GOT3 (cell line): ENCODE measurements at places on chromosomes 5 and 9.

- DNase-seq, result no peak
Measured at GRCh38 chr5:74639807-74640449, 600 bp downstream of the ENC1 start.

- no peak for DNase-seq
Measured at GRCh38 chr5:76794871-76795270, 24.0 kb upstream of the F2RL1 start.

- DNase-seq, result no peak
Measured at GRCh38 chr9:370086-370485, 155.4 kb downstream of the DOCK8 start.

- no peak for DNase-seq
Measured at GRCh38 chr5:158727771-158728311, 371.9 kb downstream of the EBF1 start.

DNA sequence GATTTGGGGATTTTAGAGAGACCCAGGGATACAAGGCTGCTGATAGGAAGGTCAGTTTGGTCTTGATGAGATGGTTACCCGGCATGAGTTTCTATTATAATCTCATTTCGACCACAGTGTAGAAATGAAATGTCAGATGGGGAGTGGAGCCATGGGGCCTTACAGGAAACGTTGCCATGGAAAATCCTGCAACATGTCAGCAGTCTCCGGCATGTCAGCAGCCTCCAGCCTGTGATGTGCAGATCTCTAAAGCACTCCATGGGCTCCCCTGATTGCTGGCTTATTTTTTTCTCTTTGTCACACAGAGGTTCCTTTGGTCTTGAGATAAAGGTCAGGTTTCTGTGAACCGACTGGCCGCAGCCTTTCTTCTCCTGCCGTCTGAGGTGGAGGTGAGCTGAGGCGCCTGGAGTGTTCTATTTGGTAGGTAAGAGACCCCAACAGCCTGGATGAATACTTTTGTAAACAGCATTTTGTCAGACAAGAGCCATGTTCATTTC, 208.7 kb upstream of the DAP start:
- no peak for DNase-seq

DNA sequence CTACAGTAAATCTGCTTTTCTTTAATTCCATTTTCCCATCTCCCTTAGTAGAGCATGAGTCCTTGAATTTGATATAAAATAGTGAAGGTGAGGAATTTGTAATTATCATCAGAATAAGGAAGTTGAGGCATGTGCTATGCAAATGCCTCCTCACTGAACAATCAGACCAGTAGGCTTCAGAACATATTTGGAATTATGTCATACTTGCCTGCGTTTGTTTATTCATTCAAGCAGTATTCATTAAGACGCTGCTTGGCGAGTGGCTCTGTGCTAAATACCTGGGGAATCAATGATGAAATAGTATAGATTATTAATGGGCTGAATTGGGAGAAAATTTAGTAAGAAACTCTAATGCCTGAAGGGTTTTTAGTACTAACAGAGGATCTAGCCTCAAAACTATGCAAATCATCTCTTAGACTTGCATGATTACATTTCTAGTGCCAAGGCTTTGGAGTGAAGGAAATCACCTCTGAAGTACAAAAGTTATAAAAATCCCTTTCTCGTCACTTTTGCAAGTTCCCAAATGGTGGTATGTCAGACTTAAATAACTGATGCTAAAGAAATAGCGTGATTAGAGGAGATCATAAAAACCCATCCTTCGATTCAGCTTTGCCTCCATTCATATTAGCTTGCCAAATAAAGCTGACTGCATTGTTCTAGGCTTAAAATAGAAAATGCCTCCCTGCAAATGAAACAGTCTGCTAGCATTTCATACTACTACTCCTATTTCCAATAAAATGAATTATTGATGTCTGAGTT, 141.7 kb downstream of the PCSK5 start:
- no peak for DNase-seq

GRCh38 chr9:8268216-8268878, 468.8 kb upstream of the DMAC1 start:
- DNase-seq, result no peak

DNA sequence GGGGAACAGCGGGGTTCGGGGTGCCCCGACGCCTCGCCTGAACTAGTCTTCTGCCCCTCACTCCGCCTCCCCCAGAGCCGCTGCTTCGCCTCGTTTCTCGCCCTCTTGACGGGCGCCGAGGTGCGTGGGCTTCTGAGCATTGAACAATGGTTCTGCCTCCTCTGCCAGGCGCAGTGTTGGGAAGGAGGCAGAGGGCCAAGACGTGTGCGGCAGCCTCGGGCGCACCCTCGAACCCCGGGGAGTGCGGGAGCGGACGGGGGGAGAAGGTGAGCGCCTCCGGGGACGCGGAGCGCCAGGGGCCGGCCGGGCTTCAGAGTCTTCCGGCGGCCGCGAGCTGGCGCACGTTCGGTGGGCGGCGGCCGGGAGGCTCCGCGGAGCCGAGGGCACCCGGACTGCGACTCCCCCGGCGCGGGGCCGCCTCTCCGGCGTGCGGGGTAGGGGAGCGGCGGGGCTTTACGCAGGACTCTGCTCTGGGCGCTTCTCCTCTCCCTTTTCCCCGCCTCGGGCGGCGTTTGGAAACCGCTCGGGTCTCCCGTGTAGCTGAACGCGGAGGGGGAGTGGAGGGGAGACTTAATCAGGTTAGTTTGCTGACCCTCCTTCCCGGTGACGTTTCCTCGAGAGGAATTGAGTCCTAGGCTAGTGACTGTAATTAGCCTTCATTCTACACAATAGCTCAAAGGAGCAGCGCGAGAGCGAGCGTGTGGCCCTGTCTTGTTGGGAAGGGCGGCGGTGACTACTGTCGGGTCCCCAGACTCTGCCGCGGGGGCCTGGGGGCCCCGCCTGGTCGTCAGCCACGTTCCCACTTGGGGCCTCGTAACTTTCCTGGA, 1.1 kb downstream of the VLDLR start:
- DNase-seq, result no peak

- no peak for DNase-seq
Measured at GRCh38 chr5:179906795-179907555, 722 bp downstream of the TBC1D9B start.

DNA sequence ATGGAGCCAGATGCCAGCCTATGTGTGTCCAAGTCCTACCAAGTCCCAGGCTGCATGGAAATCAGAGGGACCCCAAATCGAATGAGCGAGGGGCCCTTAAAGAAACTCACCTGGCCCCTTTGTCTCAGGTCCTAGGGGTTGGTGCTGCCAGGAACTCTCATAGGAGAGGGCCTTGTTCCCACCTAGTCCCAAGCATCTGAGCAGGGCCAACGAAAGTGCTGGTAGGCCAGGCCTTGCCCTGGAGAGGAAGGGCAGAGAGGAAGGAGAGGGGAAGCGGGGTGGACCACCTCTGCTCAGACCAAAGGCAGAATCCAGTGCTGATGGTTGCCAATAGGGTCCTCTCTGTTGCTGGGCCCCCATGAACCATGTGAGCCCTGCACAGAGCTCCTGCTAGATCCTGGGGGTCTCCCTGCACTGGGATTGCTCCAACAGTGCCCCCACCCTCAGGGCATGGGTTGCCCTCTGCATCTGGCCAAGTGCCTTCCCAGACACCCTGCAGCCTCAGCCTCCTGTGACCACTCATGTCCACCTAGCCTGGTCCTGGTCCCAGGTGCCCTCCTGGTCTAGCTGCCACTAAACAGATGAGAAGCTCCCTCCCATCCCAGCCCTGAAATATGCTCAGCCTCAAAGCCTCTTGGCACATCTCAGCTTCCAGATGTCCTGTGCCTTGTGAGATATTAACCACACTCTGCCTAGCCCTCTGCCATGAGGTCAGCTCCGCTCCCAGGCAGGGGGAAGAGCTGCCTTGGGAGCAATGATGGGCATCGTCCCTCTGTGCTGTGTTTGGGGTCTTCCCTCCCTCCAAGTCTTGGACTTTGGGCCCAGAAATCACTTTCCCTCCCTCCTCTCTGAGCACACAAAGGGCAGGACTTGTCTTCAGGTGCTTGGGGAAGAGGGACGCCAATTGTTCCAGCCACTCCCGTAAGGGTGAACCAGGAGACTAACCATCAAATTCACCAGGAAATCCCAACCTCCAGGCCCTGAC, 109.6 kb downstream of the ADAMTS2 start:
- DNase-seq, result no peak

DNA sequence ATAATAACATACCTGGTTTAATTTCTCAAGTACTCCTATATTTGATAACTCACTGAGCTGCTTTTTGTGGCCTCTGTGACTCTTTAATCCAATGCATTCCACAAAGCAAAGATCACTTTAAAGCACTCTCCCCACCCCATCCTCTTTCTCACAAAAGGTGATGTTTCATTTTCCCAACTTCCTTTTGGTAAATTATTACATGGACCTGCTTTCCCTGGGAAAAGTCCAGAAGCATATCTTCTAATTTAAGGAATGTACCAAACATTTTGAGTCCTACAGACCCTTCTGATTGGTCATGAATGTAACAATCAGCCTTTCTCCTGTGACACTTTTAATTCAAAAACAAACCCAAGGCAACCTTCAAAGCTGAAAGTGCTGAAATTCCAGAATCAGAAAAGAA, 71.1 kb downstream of the MLLT3 start:
- DNase-seq, result no peak

- DNase-seq, result no peak
Measured at GRCh38 chr9:117546894-117547678, 132.2 kb upstream of the ASTN2 start.

DNA sequence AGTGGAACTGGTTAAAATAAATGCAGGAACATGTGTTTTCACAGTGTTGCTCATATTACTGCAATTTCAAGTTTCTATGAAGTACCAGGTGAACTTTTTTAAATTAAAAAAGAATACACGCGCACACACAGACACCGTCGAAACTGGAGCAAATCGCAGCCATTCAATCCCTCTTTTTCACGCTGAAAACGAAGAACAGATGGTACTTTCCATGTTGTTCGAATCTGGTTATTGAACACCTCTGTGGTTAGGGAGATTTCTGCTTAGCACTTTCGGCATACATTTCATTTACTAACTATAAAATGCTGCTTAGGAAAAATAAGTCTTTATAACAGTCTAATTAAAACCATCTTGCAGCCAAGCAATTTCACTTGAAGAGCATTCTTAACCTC, 6.8 kb downstream of the ZNF608 start:
- no peak for DNase-seq

- no peak for DNase-seq
Measured at GRCh38 chr5:3862906-3863305, 267.3 kb downstream of the IRX1 start.

DNA sequence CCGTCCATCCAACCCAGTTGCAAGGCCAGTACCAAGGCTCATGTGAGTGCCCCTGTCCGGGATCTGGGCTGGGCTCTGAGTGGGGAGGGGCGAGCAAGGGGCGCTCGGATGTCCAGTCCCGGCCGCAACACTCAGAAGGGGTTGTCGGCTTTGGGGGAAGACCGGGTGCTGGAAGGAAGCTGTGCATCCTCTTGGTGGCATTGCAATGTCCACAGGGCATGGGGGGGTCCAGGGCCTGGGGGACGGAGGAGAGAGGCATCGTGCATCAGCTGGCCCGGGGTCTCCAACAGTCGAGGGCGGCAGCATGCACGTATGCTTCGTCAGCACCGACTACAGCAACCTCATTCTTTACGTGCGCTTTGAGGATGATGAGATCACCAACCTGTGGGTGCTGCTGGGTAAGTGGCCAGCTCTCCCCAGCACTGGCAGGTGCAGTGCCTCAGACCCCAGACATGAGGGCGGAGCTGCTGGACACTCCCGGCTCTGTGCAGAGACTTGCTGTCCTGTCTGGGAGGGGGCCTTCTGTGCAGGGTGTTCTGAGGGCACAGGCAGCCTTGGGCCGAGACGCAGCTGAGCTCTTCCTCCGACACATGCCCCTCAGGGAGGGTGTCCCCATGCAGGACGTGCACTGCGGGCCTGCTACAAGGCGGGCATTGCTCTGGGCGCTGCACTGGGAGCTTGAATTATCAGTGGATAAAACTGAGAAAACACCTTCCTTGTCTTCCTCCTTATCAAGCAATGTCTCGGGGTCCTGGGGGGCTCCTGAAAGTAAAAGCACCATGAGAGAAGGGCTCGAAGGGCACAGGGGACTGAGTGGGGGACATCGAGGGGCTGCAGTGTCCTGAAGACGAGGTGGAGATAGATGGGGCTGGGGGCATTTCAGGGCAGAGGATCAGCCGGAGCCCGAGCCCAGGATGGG, 22.5 kb downstream of the GLT6D1 start:
- DNase-seq, result no peak

- DNase-seq, result no peak
Measured at GRCh38 chr9:23693374-23693773, 132.7 kb downstream of the ELAVL2 start.

DNA sequence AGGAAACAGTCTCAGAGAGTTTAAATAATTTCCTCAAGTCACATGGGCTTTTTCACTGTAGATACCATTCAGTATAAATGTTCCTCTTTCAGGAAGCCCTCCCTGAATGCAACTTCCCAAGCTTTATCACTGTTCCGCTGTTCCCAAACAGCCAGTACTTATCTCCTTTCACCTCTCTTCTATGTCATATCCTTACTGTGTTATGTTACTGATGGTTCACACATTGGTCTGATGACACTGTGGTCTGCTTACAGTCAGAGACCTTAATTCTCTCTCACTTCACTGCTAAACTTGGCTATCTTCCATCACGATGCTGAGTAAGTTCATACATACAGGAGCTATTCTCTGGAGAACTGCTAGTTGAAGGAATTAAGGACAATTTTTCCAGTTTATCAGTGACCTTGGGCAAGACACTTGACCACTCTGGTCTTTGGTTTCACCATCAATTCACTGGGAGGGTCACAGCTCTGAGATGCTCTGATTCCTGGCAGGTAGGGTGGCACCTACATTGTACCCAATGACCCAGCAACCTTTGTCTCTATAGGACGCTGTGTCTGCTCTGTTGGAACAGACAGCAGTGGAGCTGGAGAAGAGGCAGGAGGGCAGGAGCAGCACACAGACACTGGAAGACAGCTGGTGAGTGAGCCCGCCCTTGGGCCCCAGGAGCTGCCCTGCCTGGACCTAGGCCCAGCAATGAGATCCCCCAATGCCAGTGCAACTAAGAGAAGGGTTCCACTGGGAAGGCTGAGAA, 42.1 kb upstream of the RARS1 start:
- no peak for DNase-seq

DNA sequence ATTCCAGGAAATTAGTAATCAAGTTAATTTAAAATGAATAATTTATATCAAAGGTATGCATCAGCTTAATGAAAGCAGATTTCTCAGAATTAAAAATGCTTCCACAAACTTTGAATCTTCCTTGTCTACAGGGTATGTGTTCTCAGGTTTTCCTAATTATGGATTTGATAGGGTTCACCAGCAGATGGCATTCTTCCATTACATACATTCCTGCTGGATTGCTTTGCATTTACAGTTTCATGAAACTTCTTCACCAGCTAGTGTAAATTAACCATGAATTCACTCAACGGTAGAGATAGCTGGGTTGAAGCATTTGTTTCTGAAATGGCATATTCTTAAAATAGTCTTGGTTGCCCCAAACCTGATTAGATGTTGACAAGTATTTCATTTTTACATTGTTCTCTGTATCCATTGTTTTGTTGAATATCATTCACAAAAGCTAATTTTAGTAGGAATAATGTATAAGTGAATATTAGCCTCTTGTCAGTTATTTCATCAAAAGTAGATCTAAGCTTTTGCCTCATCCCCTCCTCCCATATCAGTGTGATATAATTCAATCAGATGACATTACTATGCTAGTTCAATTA, 68.7 kb upstream of the WDR41 start:
- DNase-seq, result no peak
